ENCODE measurements at places on chromosomes 4 and X. TPM values are rescaled to one million over a fixed set of nuclear protein-coding genes. Genes with fewer than 3 reads are reported as not detected.

- no peak for DNase-seq
- peak overlapping the region; percentile 10 for H3K27ac ChIP-seq
- H3K36me3 ChIP-seq: peaks cover 71% of the 10 kb centered on the region
- no peak overlapping the region for H3K4me3 ChIP-seq
Measured at GRCh38 chr4:128847082-128847724, 37.7 kb downstream of the JADE1 start.

DNA sequence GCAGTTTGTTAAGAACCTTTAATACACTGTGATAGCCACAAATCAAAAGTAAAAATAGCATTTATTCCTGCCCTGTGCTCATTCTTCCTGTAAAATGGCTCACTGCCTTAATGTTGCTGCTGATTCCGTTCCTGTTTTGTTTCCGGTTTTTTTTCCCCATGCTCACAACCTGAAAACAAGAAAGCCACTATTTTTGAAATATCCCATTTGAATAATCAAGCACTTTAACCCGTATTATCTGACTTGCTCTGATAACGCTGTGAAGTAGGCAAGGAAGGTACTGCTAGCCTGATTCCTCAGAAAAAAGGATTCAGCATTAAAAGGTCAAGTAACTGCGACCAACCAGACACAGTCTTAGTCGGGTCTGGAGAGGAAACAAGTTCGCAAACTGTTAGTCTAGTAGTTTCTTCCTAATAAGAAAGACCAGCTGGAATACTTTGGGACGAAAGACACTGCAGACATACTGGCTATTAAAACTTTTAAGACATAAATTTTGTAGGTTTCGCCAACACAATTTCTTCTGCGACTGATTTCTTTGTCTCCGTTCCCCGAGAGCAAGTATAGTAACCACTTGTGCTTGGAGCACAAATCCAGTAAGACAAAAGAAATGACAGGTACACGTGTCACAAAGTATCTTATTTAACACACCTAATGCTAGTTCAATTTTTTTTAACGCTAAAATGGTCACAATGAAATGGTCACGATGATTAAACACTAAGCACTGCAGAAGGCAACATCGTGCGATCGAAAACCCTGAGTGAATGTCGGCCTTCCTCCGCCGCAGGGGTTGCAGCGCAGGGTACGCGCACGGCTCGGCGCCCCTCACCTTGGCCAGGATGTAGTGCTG lies 802 bp downstream of the COX18 start:
- H3K4me3 ChIP-seq: peak overlapping the region; percentile 89
- H3K27ac ChIP-seq: peak overlapping the region; percentile 94
- DNase-seq: peak; percentile 74
- peaks cover 37% of the 10 kb centered on the region for H3K4me1 ChIP-seq
- peaks cover 34% of the 10 kb centered on the region for H3K36me3 ChIP-seq

- DNase-seq: no peak
- H3K36me3 ChIP-seq: no peaks in the 10 kb centered on the region
Measured at GRCh38 chr4:44186096-44186849, 262.3 kb downstream of the KCTD8 start.

DNA sequence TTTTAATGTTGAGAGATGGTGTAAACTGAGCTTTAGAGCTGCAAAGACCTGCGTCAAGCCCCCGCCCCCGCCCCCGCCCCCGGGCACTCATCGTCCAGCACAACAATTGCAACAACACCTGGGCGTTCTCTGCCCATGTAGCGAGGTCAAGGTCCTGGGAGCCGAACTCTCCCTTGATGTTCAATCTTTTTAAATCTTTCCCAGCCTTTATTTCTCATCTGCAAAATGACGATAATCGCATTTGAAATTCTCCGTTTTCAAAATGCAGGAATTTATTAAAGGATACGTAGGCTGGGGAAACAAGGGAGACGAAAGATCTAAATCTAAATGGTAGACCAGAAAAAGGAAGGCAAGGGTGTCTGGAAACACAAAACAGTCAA lies 648 bp upstream of the MSMO1 start:
- H3K27ac ChIP-seq: no peak overlapping the region
- H3K4me3 ChIP-seq: no peak overlapping the region
- DNase-seq: peak; percentile 73
- H3K4me1 ChIP-seq: peaks cover 32% of the 10 kb centered on the region

- H3K4me3 ChIP-seq: no peak overlapping the region
- no peaks in the 10 kb centered on the region for H3K27me3 ChIP-seq
- DNase-seq: no peak
- H3K36me3 ChIP-seq: no peaks in the 10 kb centered on the region
- H3K4me1 ChIP-seq: no peaks in the 10 kb centered on the region
- H3K27ac ChIP-seq: no peak overlapping the region
Measured at GRCh38 chr4:116400480-116400879, 684.9 kb downstream of the TRAM1L1 start.

- no peaks in the 10 kb centered on the region for H3K4me1 ChIP-seq
- no peaks in the 10 kb centered on the region for H3K36me3 ChIP-seq
- H3K27ac ChIP-seq: no peak overlapping the region
- DNase-seq: no peak
Measured at GRCh38 chrX:111047575-111047974, 48.4 kb upstream of the PAK3 start.

GRCh38 chr4:70508801-70509200 lies 9.6 kb upstream of the AMTN start:
- DNase-seq: no peak
- H3K27me3 ChIP-seq: no peaks in the 10 kb centered on the region
- no peaks in the 10 kb centered on the region for H3K36me3 ChIP-seq

GRCh38 chr4:182207830-182208396 lies 35.3 kb upstream of the TENM3 start:
- no peak overlapping the region for H3K27ac ChIP-seq
- H3K36me3 ChIP-seq: no peaks in the 10 kb centered on the region
- no peak for DNase-seq
- H3K27me3 ChIP-seq: no peaks in the 10 kb centered on the region
- no peaks in the 10 kb centered on the region for H3K4me1 ChIP-seq
- no peak overlapping the region for H3K4me3 ChIP-seq

- H3K4me3 ChIP-seq: no peak overlapping the region
- no peak overlapping the region for H3K27ac ChIP-seq
- no peaks in the 10 kb centered on the region for H3K36me3 ChIP-seq
- peaks cover under 1% of the 10 kb centered on the region for H3K4me1 ChIP-seq
- no peak for DNase-seq
Measured at GRCh38 chr4:139851639-139852038, 186.0 kb downstream of the MGST2 start.

MAMLD1 gene
- total RNA-seq: 14.2 TPM

DKK2 gene
- total RNA-seq: not detected

PITX2 gene
- 0.09 TPM for total RNA-seq

PCDH18 gene
- not detected for total RNA-seq

FABP2 gene
- total RNA-seq: not detected

ATG4A gene
- 7.8 TPM for total RNA-seq

CFAP47 gene
- not detected for total RNA-seq

UGT8 gene
- not detected for total RNA-seq
